ENCODE measurements at places on chromosomes 12 and 14.

DNA sequence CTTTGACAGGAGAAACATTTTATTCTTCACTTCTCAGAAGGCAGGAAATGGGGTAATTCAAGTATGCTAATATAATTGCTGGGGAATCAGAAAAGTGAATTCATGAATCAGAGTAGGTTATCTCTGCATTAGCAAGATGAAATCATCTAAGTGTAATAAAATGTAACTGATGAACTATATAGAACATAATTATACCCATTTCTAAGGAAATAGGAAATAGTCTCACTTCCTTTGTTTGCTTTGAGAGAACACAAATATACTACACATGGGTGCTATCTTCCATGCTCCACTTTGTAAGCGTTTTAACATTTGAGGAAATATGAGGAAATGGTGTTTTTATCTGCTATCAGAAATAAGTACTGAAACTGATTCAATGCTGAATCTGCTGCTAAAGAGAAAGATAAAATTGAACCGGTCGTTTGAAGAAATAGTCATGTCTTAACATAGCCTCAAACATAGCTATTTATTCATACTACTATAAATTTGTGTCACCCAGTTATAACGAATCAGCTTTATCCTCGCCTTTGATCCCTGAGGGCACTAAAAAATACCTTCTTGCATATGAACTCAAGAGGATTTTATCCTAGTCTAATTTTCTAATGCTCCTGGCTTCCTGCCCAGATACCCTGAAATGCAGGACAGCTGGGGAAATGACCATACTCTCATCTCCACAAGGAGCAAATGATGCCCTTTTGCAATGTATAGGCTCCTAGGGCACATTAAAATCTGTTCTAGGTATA, 696.0 kb downstream of the C12orf50 start:
- no peak for DNase-seq

DNA sequence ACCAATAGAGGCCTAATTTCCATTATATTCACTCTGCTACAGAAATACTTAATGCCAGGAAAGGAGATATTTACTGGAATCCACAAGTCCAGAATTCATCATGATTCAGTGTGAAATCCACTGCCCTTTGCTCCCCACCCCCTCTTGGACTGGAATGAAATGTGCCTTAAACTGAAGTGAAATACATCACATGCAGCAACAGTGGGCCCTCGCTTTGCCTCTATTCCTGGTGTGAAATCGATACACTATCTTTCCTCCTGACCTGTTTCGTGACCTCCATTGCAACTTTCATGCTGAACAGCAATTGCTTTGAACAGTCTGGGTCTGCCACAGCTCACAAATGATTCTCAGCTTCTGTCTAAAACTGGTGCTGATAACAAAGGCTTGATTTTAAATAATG, 100.6 kb downstream of the NPAS3 start:
- DNase-seq = no peak

DNA sequence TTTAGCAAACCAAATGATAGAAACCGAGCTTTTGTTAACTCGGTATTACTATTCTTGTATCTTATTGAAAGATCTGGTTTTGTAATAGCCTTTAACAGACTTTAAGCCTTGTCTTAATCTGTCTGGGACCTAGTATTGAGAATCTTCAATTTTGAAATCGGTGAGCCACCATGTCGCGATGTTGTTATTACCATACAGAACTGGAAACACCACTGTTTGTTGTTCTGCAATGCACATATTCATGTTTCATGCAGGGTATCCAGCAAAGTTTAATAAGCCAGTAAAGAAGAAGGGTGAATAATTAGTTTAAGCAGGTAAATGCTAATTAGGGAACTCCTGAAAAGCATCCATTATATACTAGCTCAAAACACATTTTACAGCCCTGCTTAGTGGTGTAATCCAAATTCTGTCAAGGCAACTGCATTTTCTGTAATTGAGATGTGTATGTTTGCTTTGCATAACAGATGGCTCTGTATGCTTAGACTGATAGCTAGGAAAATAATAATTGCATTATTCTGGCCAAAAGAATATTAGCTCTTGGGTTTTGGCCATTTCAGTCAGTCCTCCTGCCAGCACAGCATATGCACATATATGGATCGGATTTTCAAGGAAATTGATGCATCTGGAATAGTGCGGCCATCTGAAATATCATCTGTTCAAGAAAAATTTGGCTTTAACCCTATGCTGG, 389.2 kb downstream of the EGLN3 start:
- no peak for DNase-seq

GRCh38 chr14:42002141-42002540, 395.5 kb downstream of the LRFN5 start:
- DNase-seq = no peak

GRCh38 chr12:111788178-111788654, 21.5 kb downstream of the ALDH2 start:
- DNase-seq = no peak

- DNase-seq = no peak
These were observed 308.9 kb upstream of the LRFN5 start for GRCh38 chr14:41297576-41298327.

Data from activated gamma-delta T cell (primary cell).